ENCODE measurements at places on chromosomes 1 and 21.

DNA sequence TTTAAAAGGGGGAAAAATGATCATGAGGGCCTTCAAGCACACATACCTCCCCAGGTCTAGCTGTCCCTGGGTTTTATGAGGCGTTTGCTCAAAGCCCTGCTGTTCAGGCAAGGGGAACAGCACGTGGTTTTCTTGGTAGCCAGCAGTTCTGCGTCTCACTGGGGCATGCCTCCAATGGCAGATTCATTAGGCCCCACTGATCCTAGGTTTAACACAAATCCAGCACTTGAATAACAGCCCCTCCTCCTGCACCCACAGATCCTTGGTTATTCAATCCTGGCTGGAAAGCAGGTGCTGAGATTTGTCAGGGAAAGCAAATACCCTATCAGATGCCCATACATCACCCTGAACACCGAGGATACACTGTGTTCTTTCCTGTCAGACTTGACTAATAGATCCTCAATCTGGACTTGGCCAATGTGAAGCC, 106.4 kb downstream of the ZC3H11B start:
- DNase-seq = no peak

DNA sequence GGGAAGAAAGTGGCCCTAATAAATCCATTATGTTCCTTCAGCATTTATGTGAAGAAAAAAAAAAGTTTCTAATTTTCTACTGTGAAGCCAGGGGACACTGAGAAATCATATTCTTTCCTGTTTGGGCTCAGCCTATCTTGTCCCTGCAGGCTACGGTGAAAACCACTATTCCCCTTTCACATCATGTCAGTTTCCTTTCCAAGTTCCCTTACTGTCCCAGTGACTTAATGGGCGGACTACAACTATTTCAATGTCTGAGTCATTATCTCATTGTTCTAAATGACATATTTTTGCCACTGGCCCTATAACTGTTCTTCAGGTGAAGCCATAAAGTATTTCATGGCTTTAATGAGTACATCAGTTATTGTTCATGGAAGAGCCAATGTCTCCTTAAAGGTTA, 71.3 kb upstream of the BEND5 start:
- DNase-seq = no peak

- DNase-seq = no peak
These were observed 2.7 kb downstream of the ITGA10 start for GRCh38 chr1:145906954-145907753.

DNA sequence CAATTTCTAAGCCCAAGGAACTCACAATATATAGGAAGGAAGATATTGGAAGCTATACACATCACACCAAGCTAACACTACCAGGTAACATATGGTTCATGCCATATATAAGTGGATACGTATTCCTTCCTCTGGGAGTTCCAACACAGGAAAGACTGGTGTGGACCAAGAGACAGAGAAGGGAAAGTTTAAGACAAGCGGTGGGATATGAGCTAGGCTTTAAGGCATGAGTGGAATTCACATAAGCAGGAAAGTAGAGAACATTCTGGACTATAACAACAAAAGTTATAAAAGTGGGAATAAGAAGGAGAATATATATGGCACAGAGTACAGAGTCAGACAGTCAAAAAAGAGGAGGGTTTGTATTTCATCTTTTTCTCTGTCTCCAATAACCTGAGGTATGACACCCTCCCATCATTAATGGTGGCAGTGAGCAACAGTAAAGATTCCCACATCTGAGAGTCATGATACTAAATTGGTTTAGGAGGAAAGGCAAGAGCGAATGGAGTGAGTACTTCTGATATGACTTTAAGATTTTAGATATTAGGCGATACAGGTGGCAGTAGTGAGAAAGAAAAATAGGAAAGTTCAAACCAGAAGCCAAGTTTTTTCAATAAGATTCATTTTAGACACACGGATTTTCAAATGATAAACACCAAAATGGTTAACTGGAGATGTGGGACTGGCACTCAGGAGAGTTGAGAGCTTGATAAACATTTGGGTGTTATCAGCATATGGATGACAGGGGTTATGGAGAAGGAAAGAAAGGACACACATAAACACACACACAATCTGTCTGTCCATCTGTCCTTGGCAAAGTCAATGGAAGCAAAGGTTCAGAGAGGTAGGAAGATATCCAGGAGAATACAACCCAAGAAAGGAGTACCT, 87.4 kb upstream of the TTC39A start:
- DNase-seq = no peak

GRCh38 chr1:201111156-201111555, 1.1 kb downstream of the CACNA1S start:
- DNase-seq = no peak

DNA sequence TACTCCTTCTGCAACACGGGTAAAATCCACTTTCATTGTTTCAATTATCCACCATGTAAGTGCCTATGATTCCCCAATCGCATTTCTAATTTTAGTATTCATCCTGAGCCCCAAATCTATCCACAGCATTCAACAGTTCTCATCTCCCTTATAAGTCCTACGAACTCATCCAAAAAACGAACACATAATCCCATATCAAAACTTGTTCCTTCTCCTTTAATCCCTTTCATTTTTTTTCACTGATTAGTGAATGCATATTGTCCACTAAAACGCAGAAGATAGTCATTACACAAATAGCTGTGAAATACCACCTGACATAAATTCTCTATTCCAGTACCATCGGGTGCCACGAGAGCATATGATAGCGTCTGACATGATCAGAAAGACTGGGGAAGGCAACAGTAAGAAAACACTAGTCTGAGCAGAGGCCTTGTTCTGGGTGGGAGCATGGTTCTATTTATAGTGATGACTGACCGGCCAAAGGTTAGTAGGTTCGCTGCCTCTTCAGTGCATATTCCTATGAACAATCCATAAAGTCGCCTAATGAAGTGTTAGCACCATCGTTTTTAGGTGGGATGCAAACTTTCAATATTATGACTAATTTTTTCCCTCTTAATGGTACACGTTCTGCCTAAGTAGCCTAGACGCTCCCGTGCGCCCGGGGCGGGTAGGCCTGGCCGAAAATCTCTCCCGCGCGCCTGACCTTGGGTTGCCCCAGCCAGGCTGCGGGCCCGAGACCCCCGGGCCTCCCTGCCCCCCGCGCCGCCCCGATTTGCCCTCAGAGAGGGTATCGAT, 648 bp downstream of the ATP5PF start:
- peak; percentile 37 for DNase-seq

DNA sequence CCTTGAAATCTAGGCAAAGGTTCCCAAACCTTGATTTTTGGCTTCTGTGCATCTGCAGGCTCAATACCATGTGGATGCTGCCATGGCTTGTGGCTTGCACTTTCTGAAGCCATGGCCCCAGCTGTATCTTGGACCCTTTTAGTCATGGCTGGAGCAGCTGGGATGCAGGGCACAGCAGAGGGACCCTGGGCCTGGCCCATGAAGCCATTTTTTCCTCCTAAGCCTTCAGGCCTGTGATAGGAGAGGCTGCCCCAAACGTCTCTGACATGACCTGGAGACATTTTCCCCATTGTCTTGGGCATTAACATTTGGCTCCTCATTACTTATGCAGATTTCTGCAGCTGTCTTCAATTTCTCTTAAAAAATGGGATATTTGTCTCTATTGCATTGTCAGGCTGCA, 97.4 kb downstream of the NPHS2 start:
- no peak for DNase-seq

- no peak for DNase-seq
These were observed 463.0 kb downstream of the DSCAM start for GRCh38 chr21:40383951-40384350.

DNA sequence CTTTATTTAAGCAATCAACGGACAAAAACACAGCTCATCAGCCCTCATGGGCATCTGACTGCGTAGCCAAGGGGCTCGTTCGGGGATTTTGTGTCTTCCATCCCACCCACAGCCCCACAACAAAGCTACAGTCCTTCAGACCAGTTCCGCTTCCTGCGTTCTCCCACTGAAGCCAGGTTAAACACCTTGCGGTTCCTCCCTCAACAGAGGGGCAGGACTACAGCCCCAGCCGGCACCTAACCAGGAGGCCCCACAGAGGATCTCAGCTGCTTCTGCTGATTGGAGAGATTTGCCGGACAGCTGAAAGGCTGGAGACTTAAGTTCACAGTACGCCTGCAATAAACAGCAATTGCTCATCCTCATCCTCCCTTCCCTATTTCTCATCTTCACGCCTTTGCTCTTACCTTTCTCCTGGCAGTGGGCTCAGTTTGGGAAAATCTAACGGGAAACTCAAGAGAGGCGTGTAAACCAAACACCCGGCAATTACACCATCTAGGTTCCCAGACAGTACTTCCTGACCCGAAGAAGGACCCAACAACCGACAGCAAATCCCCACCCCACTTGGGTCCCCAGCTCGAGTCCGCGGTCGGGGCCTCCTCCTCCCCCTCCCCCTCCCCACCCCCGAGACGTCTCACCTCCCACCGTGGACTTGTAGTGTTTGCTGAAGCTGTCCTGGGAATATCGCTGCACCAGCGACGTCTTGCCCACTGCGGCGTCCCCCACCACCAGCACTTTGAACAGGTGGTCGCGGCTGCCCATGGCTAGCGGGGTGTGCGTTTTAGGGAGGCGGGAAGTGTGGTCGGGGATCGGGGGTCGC, 876 bp downstream of the RAB29 start:
- peak; percentile 11 for DNase-seq

- no peak for DNase-seq
These were observed 833.4 kb upstream of the ADGRL4 start for GRCh38 chr1:79839882-79840281.

DNA sequence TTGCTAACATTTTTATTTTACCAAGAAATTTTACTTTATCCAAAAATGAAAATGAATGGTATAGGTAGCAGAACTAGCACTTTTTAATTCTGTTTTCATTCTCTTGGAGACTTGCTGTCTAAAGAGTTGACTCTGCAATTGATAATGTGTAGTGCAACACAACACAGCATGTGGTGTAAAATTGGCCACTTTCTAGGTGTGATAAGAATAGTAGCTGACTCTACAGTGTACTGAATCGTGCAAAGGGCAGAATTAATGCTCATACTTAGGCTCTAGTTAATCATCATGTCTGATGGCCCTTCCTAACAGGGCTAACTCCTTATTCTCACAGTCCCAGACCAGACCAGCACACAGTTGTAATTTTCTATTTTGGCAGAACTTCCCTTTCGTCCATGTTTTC, 140.5 kb downstream of the NEK7 start:
- no peak for DNase-seq

- DNase-seq = no peak
These were observed 37.3 kb downstream of the F13B start for GRCh38 chr1:197029749-197030148.

DNA sequence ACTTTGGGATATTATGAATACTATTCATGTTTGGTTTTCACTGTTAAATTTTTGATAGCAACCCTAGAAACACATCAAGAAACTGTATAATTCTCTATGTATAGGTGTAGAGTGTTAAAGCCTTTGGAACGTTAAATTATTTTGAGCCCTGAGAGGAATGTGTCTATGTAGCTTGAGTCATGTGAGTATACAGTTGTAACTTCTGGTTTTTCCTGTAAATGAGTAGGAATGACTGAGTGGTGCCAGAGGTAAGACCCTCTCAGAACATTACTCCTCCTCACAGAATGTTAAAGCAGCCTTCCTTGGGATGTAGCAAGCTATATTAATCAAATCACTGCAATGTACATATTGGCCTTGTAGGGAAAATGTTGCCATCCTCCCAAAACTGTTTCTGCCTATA, 69.0 kb downstream of the C1orf21 start:
- DNase-seq = no peak

DNA sequence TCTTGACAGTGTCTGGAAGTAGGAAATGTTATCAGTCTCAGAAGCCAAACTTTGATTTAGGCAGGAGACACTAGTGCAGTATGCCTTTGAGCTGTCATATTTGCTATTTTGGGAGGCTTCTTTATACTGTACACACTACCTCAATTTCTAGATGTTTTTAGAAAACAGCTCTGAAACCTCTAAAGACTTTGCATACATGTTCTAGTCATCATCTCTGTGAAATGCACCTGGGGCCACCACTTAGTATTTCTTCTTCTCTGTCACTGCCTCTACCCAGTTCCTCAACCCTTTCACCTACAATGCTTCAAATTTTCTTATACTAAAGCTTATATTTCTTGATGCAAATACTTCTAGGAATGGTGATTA, 29.1 kb upstream of the PLA2G4A start:
- no peak for DNase-seq

- no peak for DNase-seq
These were observed 50.2 kb upstream of the SCCPDH start for GRCh38 chr1:246674049-246674448.

DNA sequence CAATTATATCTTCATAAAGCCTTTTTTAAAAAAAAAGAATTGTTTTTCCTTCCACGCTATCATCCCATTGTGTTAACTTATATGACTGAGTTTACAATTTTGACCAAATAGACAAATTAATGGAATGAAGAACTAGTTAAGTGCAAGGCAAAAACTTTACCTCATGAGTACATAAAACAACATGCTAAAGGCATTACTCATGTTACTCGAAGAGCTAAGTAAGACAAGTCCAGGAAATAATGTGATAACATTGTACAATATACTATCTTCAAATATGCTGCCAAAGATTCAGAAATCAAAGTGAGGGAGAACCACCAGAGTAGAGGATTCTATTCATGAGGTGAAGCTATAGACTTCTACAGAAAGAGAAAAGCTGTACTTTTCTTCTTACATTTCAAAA, 24.2 kb upstream of the DYNLT5 start:
- no peak for DNase-seq

GRCh38 chr1:22567197-22567596, 3.9 kb downstream of the EPHA8 start:
- DNase-seq = no peak

GRCh38 chr1:212366901-212367300, 47.8 kb downstream of the PACC1 start:
- no peak for DNase-seq

DNA sequence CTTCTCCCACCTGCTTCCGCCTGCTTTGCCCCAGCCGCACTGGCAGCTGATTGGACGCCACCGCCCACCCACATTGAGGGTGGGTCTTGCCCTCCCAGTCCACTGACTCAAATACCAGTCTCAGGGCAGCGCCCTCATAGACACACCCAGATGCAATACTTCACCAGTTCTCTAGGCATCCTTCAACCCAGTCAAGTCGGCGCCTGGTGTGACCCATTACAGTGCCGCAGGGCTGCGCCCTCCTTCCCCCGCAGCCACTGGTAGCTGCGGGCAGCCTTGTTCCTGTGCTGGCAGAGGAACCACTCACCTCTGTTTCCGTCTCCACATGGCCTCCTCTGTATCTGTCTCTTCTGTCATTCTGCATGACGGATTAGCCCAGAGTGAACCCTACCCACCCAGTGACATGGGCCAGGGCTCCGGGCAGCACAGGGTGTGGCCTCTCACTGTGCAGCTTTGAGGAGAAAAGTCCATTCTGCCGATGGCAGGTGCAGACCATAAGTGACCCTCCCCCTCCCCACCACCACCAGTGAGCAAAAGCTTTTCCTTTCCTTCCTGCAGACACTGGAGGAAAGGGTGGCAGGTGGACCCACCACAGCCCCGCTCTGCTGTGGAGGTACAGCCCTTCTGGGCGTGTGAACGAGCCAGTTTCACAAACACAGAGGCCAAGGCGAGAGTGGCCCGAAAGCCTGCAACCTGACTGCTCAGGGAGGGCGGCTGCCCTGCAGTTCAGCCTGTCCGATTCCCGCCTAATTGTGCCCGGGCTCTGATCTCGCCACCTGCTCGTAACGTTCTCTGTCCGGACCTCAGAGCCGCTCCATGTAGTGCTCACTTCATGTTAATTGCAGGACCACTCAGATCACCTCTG, 57.1 kb downstream of the FAAP20 start:
- no peak for DNase-seq
